ENCODE measurements at places on chromosomes 6 and 20.

DNA sequence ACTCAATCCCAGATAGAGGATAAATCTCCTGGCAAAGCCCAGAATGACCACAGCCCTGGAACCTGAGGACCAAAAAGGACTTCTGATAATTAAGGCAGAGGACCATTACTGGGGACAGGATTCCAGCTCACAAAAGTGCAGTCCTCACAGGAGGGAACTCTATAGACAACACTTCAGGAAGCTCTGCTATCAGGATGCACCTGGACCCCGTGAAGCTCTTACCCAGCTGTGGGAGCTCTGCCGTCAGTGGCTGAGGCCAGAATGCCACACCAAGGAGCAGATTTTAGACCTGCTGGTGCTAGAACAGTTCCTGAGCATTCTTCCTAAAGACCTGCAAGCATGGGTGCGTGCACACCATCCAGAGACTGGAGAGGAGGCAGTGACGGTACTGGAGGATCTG lies 992 bp downstream of the ZSCAN16 start:
- DNase-seq = no peak

DNA sequence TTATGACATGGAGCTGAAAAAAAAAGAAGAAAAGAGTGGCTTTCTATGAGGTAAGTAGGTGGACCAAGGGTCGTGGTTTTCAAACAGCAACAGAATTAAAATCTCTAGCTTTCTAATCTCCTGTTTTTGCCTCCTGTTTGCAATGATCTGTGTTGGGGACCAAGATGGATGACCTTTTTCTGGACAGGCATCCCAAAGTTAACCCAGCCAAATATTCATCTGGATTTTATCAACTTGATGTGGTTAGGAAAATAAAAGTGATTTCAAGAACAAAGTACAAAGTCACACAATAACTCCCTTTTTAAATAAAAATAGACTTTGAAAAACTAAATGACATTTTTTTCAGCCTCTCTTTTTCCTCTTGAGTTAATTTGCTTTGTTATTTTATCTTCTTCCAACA lies 282.1 kb upstream of the PRDM1 start:
- DNase-seq = no peak

DNA sequence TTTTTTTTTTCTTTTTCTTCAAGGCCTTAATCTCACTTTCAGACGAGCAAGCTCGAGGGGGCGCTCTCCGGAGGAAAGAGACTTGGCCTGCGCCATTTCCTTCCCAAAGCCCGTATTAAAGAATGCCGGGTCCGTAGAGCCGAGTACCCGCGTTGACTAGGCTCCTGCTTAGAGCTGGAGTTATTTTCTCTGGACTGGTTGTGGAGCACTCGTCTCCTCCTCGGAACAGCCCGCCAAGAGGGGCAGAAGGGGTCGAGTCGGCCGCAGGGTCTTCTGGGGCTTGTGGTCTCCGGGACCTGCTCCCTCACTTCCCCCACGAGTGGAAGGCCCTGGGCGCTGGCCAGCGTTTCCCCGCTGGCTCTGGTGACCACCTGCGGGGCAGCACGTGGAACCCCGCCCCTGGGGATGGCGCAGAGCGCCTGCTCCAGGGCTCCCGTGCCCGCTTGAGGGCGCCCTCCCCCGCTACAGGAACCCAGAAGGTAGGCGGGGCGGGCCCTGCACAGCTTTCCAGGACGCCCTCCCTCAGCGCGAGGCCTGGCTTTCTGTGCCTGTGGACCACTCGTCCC lies 2.7 kb upstream of the MEI4 start:
- DNase-seq = peak; percentile 34

GRCh38 chr20:43824309-43825050 lies 90.2 kb upstream of the TOX2 start:
- peak; percentile 40 for DNase-seq

DNA sequence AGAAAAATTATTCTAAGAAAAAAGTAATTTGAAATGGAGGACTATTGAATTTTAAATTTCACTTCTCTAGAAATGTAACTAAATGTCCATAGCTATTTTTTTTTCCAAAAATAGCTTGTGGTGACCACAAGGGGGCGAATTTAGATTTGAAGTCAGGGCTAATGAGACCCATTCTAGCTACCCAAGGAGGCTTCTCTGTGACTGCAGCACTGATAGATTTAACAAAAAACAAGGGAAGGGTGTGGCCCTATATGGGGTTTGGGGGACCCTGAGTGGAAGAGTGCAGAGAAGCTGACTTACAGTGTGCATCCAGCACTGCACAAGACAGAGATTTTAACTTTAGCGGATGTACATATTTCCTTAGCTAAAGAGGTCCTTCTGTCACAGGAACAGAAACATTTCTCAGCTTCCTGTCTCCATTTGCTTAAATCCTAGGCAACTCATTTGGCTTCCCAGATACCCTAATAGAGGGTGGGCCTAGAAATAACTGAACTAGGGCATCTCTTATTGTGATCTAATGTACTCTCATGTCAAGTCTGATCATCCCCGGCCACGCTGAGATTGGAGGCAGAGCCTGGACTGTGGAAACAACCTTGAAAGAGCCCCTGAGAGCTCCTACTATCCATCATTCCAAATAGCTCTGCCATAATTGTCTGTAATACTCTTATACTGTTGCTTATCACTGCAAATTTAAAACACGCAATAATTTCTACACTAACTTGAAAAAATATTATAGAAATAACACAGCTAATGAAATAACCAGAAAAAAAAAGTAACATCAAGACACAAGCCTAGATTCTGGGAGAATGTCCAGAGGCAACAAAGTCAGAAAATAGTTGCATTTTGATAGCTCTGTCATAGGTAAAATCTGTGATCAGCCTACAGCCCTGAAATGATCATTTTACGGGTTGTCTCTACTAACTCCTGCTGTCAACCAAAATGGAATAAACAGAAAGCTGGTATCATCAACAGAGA lies 93.6 kb downstream of the SNAP91 start:
- peak; percentile 19 for DNase-seq

DNA sequence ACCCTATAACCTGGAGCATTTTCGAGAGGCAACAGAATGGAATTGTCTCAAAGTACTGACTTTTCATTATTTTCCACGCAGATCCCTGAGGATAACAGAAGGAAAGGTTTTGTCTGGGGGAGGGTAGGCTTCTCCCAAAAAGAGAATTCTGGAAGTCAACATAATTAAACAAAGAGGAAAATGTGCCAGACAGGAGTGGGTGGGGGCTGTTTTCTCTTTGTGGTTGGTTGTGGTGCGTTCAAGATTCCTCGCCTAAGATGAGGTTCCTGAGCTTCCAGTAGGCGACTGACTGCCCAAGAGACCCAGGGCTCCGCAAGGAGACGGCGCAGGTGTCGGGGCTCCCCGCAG lies 70.4 kb downstream of the SOX4 start:
- no peak for DNase-seq

GRCh38 chr20:40810332-40811000 lies 121.4 kb upstream of the MAFB start:
- DNase-seq = no peak

GRCh38 chr20:56513161-56514150 lies 11.1 kb upstream of the FAM209A start:
- no peak for DNase-seq

- DNase-seq = no peak
Observed at GRCh38 chr20:4018023-4018748, 2.8 kb upstream of the RNF24 start.

- no peak for DNase-seq
Observed at GRCh38 chr6:128463942-128464341, 56.5 kb downstream of the PTPRK start.

DNA sequence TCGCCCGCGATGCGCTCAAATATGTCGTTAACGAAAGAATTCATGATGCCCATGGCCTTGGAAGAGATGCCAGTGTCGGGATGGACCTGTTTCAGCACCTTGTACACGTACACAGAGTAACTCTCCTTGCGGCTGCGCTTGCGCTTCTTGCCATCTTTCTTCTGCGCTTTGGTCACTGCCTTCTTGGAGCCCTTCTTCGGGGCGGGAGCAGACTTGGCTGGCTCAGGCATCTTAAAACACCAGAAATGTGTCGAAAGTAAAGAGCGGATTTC lies 36.4 kb downstream of the HFE start:
- DNase-seq = no peak

GRCh38 chr6:108937170-108937569 lies 88.9 kb downstream of the ARMC2 start:
- DNase-seq = no peak

DNA sequence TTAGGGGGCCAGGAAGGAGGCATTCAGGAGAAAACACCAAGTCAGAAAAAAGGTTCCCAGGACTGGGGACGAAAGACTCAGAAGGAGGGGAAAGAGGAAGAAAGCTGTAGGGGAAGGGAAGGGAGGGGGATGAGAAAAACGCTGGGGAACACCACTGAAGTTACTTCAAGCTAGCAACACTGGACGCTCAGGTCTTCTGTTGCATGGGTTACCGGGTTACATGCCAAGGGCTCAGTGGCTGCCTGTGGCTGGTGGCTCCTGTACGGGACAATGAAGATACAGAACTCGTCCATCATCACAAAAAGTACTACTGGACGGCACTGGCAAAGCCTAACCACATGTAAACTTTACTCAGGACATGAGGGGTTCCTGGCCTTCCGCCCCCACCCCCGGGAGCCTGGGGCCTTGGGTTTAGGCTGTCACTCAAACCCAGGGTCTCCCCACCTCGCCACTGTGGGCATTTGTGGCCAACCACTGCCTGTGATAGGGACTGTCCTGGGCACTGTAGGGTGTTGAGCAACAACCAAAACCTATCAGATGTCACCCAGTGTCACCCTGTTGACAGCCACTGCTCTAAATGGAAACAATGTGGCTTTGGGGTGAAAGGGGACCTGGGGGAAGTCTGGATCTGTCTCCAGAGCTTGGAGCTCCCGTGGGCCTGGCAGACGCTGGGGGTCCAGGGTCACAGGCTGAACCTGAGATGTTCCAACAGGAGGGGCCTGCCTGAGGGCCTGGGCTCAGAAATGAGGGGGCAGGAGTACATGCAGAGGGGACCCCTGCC lies 40.3 kb upstream of the CD93 start:
- peak; percentile 7 for DNase-seq

DNA sequence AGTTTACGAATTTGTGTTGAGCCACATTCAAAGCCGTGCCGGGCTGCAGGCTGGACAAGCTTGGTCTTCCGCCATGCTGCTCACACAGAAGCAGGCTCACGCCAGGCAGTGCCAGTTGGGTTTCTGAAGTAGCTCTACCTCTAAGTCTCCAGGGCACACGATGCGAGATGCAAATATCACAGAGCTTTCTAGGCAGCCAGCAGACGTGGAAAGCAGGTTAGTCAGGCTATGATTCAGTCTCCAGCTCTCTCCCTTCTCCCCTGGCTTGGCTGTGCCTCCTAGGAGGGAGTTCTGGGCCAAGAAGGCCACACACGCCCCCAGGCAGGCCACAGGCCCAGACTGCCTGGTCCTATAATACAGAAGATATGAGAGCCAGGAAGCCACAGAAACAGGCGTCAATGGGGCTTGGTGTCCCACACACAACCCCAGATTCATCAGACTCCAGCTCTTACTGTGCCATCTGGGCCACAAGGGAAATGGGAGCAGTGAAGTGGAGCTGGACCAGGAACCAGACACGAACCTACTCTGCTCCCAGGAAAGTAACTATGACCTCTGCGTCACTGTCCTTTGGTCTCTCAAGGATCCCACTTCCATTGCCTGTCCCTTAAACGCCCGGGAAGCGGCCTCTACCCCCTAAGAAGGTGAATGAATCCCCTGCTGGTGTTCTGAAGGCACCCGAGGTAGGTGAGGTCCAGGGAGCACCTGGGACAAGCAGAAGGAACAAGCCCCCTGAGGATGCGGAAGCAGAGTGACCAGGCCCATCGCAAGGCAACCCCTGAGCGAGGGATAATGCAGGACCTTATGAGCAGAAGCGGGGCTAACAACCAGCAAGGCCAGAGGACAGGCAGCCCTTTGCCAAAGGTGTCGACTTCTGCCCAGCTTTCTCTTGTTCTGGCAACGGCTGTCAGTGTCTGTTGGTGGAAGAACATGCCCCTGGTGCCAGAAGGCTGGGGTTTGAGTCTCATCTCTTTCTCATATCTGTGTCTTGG lies 61.2 kb downstream of the GFOD1 start:
- no peak for DNase-seq

DNA sequence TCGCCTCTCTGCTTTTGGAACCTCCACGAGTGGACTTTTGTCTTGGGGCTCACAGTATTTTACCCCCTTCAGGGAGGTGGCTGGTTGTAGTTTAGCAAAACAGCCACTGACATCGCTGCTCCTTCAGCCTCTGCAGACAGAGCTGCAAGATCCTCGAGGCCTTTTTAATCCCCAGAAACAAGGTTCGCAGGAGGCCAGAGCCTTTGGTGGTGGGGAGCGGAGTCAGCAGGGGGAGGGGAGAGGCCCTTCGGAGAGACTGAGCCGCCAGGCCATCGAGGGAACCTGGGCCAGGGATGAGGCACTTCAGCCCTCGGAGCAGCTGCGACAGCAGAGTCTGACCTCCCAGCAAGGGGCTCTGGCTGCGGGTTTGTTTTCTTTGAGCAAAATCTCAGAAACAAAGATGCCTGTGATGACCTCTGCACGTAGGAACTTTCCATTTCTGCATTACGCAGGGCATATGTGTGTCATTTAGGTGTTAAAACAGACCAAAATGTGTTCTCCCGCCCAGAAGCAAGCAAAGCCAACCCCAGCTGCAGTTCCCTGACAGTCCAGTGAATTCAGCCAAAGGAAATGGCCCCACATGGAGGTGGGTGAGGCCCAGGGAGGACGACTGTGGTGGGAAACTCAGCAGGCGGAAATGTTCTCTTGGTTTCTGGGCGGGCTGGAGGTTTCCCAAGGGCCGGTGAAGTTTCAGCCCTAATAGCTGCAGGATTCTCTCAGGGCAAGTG lies 171.2 kb upstream of the SULF2 start:
- peak; percentile 83 for DNase-seq

- DNase-seq = no peak
Observed at GRCh38 chr20:58256842-58257241, 28.4 kb upstream of the ANKRD60 start.

GRCh38 chr6:110652520-110652919 lies 162.7 kb downstream of the CDK19 start:
- DNase-seq = no peak

GRCh38 chr6:95687839-95688238 lies 110.5 kb downstream of the MANEA start:
- DNase-seq = no peak

DNA sequence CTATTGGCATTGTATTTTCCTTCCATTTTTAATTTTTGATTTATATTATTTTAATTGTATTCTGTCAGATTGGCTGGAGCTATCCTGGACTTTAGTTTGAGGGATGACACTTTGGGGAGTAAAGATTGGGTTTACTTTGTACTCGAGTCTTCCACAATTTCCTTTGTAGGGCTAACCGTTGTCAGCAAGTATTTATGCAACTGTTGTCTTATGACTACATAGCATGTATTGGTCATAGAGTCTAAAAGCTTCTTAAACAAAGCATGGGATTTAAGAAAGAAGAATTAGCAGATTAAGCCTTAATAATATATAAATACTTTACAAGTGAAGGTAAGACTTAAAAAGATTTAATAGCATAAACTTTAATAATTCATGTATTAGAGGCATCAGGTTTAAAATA lies 19.6 kb downstream of the FARS2 start:
- no peak for DNase-seq

DNA sequence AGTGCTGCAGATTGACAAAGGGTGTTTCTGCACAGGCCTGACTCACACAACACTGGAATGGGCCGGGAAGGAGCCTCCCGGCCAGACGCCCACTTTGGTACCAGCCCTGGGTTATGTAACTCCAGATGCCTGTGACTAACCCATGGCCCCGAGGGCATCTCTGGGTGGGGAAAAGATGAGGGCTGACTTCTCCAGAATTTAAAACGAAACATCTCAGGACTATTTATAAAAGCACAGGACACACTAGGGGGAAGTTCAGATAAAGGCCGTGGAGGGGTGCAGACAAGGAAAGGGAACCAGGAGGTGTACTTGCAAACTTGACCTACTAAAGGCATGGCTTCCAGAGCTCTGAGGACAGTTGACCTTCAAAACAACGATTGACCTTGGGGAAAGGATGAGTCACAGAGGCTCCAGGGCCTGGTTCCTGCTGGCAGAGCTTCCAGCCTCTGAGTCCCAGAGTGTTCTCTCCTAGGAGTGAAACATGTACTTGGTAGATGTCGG lies 196.9 kb downstream of the NFATC2 start:
- DNase-seq = no peak
